ENCODE measurements at places on chromosomes 7 and 10. TPM values are rescaled to one million over a fixed set of nuclear protein-coding genes. Genes with fewer than 3 reads are reported as not detected.

DNA sequence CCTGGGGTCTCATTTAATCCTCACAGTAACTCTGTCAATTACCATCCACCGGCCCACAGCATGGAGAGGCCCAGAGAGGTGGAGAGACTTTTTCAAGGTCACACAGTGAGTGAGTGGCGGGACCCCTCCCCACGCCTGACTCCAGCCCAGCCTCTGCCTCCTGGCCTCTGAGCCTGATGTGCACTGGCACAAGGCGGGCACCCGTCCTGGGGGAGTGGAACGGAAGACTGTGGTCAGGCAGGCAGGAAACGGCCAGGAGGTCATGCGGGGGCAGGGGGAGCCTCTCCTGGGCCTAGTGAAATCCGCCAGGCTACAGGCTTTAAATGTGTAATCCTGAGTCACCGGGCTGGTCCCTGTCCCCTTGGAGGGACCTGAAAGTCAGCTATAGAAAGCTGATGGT is 32.2 kb downstream of the ZCCHC24 start:
- no peak for DNase-seq
- H3K4me1 ChIP-seq = peaks cover 3% of the 10 kb centered on the region
- H3K36me3 ChIP-seq = peaks cover 2% of the 10 kb centered on the region
- H3K27me3 ChIP-seq = no peaks in the 10 kb centered on the region
- H3K4me3 ChIP-seq = no peak overlapping the region

- no peaks in the 10 kb centered on the region for H3K36me3 ChIP-seq
- no peak for DNase-seq
- no peak overlapping the region for H3K27ac ChIP-seq
- H3K4me1 ChIP-seq = peaks cover 2% of the 10 kb centered on the region
- H3K4me3 ChIP-seq = no peak overlapping the region
These were observed 7.4 kb downstream of the CREB5 start for GRCh38 chr7:28419716-28420115.

- H3K4me3 ChIP-seq = no peak overlapping the region
- no peaks in the 10 kb centered on the region for H3K27me3 ChIP-seq
- no peak for DNase-seq
- no peaks in the 10 kb centered on the region for H3K36me3 ChIP-seq
- H3K27ac ChIP-seq = peak overlapping the region; percentile 11
These were observed 156.3 kb downstream of the DIP2C start for GRCh38 chr10:533186-533585.

DNA sequence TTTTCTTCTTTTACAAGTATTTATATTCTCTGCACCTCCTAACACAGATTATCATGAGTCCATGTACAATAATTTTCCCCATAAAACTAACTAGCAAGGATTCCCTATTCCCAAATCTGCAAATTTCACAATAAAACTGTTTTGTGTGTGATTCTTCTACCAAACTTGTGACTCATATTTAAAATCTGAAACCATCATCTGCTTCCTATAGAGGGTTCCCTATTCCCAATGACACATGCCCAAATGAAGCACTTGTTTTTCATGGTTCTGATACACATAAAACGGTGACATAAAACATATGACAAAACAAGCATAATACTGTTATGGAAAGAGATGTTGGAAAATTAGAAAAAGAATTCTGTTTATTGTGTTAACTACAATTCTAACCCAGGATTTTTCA is 657.6 kb downstream of the PARD3 start:
- no peak for DNase-seq
- no peaks in the 10 kb centered on the region for H3K27me3 ChIP-seq
- peaks cover 22% of the 10 kb centered on the region for H3K4me1 ChIP-seq
- no peak overlapping the region for H3K4me3 ChIP-seq
- H3K36me3 ChIP-seq = peaks cover 9% of the 10 kb centered on the region
- peak overlapping the region; percentile 41 for H3K27ac ChIP-seq

GRCh38 chr7:9488555-9488954 is 1055.1 kb downstream of the NXPH1 start:
- H3K27me3 ChIP-seq = no peaks in the 10 kb centered on the region
- no peak for DNase-seq
- H3K4me3 ChIP-seq = no peak overlapping the region
- H3K4me1 ChIP-seq = no peaks in the 10 kb centered on the region
- no peaks in the 10 kb centered on the region for H3K36me3 ChIP-seq
- no peak overlapping the region for H3K27ac ChIP-seq

- H3K4me3 ChIP-seq = no peak within 1 kb of the TSS
- peaks cover 6% of the 10 kb centered on the region for H3K27me3 ChIP-seq
- DNase-seq = no peak
- H3K4me1 ChIP-seq = no peaks in the 10 kb centered on the region
- H3K27ac ChIP-seq = no peak within 1 kb of the TSS
These were observed at the start of gene OR6B1 for GRCh38 chr7:144000020-144000419. Gene OR6B1 (plus strand): TSS chr7:144000320. CDS start chr7:144003997, 3,677 bp downstream.

DNA sequence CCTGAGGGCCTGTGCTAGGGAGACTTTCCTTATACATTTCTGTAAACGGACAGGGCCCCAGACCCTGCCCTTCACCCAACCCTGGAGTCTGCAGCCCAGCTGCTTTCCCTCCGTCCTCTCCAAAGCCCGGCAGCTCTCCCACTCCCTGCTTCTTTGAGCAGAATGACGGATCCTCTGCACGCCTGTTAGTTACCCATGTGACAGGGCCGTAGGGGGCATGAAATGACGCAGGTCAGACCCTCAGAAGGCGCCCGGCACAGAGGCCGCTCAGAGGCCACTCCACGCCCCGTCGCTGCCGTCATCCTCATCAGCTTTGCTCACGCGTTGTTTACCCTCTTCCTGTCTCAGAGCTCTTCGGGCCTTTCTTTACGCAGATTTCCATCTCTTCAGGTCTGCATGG is 60.2 kb upstream of the MKRN1 start:
- H3K27ac ChIP-seq = peak overlapping the region; percentile 86
- H3K4me3 ChIP-seq = no peak overlapping the region
- H3K4me1 ChIP-seq = peaks cover 51% of the 10 kb centered on the region
- H3K36me3 ChIP-seq = peaks cover 9% of the 10 kb centered on the region
- DNase-seq = no peak
- H3K27me3 ChIP-seq = no peaks in the 10 kb centered on the region

- H3K4me1 ChIP-seq = peaks cover 74% of the 10 kb centered on the region
- peak overlapping the region; percentile 96 for H3K4me3 ChIP-seq
- H3K27ac ChIP-seq = peak overlapping the region; percentile 82
- H3K27me3 ChIP-seq = peaks cover 34% of the 10 kb centered on the region
- no peak for DNase-seq
- no peaks in the 10 kb centered on the region for H3K36me3 ChIP-seq
These were observed 3.2 kb downstream of the CYP26A1 start for GRCh38 chr10:93076871-93077270.

- H3K27ac ChIP-seq = peak overlapping the region; percentile 91
- H3K36me3 ChIP-seq = no peaks in the 10 kb centered on the region
- H3K27me3 ChIP-seq = no peaks in the 10 kb centered on the region
- H3K4me3 ChIP-seq = peak overlapping the region; percentile 20
- DNase-seq = no peak
- H3K4me1 ChIP-seq = peaks cover 80% of the 10 kb centered on the region
These were observed 7.2 kb downstream of the CPA2 start for GRCh38 chr7:130273933-130274255.

DNA sequence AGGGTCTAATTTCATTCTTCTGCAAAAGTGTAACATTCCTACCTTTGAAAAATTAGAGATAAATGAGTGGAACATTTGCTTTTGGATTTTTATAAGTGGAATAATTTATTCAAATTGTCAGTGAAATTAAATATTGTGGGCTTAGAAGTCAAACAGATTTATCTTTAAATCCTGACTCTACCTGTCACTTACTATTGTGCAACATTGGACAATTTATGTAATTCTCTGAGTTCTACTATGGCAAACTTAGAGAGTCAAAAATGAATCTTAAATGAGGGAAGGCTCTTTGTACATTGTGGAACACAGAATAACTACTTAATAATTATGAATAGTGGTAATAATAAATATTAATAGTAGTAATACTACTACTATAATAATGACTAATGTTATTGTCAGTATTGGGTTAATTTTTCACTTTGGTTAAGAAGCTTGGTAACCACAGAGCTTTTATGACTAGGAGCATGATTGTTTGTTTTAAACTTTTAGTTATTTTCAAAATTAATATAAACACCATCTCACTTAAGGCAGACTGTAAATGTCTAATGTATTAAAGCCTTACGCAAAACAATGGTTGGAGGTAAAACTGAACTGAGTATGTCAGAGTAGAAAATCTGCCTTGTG is 70.0 kb downstream of the PRKG1 start:
- peaks cover 4% of the 10 kb centered on the region for H3K4me1 ChIP-seq
- no peaks in the 10 kb centered on the region for H3K27me3 ChIP-seq
- DNase-seq = no peak
- H3K36me3 ChIP-seq = no peaks in the 10 kb centered on the region
- no peak overlapping the region for H3K4me3 ChIP-seq
- no peak overlapping the region for H3K27ac ChIP-seq

DNA sequence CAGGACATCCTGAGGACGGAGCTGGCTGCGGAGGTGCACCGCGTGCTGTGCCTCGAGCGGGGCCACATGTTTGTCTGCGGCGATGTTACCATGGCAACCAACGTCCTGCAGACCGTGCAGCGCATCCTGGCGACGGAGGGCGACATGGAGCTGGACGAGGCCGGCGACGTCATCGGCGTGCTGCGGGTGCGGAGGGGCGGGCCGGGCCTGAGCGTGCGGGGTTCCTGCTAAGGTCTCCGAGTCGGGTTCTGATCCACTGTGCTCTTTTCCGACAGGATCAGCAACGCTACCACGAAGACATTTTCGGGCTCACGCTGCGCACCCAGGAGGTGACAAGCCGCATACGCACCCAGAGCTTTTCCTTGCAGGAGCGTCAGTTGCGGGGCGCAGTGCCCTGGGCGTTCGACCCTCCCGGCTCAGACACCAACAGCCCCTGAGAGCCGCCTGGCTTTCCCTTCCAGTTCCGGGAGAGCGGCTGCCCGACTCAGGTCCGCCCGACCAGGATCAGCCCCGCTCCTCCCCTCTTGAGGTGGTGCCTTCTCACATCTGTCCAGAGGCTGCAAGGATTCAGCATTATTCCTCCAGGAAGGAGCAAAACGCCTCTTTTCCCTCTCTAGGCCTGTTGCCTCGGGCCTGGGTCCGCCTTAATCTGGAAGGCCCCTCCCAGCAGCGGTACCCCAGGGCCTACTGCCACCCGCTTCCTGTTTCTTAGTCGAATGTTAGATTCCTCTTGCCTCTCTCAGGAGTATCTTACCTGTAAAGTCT is 10.4 kb downstream of the ATG9B start:
- no peak overlapping the region for H3K27ac ChIP-seq
- DNase-seq = peak; percentile 66
- peaks cover 6% of the 10 kb centered on the region for H3K36me3 ChIP-seq
- peaks cover 32% of the 10 kb centered on the region for H3K4me1 ChIP-seq
- peaks cover 45% of the 10 kb centered on the region for H3K27me3 ChIP-seq
- peak overlapping the region; percentile 43 for H3K4me3 ChIP-seq

DNA sequence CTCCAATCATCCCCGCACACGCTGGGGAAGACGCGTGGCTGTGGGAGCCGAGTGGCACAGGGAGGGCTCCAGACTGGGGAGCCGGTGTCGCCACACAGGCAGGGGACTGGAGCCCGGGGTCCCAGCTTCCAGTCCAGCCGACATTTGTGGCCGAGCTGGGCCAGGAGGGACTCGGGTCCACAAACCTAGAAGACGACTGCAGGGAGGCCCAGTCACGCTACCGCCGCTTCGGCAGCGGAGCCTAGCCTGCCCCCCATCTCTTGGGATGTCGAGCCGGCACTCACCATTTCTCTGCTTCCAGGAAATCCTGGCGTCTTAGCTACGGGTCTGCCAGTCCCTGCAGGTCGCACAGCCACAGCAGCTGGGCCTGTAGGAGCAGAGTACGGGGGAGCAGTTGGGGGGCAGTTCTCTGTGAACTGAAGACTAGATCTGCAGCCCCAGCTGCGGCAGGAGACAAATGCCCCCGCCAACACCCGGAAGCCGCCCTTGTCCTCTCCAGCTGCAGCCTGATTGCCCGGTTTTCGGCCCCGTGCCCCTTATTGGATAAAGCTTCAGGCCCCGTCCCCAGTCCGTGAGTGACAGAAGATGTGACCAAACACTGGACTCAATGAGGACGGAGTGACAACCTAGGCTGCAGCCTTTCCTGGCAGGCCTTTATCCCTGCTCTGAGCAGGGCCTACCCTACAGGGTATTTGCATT is 270.7 kb downstream of the ZNF33B start:
- H3K4me3 ChIP-seq = no peak overlapping the region
- H3K27ac ChIP-seq = no peak overlapping the region
- no peaks in the 10 kb centered on the region for H3K4me1 ChIP-seq
- H3K36me3 ChIP-seq = no peaks in the 10 kb centered on the region
- DNase-seq = no peak

- H3K4me1 ChIP-seq = peaks cover 5% of the 10 kb centered on the region
- DNase-seq = no peak
- no peak overlapping the region for H3K27ac ChIP-seq
- H3K4me3 ChIP-seq = no peak overlapping the region
- H3K36me3 ChIP-seq = peaks cover 3% of the 10 kb centered on the region
- no peaks in the 10 kb centered on the region for H3K27me3 ChIP-seq
These were observed 10.0 kb downstream of the DNAJC1 start for GRCh38 chr10:21993360-21994001.

- no peaks in the 10 kb centered on the region for H3K27me3 ChIP-seq
- H3K27ac ChIP-seq = no peak overlapping the region
- H3K36me3 ChIP-seq = no peaks in the 10 kb centered on the region
- DNase-seq = no peak
These were observed 21.0 kb upstream of the LRRC17 start for GRCh38 chr7:102891693-102892261.

DNA sequence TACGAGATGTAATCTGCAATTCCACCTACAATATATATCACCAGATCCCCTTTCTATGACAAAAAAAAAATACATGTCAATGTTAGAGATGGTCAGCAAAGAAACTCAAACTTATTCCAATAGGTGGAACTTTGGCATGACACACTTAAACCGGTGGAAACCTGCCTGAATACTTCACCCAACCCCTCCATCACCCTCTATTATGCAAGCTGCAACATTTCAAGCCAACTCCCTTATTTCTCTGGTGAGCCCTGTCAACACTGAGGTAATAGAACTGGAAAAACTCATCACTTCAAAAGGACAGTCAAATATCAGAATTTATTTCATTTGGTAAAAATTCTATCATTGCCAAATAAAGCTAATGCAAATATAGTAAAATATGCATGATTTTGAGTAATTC is 3.6 kb downstream of the ZNF438 start:
- no peak overlapping the region for H3K27ac ChIP-seq
- H3K36me3 ChIP-seq = no peaks in the 10 kb centered on the region
- peaks cover 16% of the 10 kb centered on the region for H3K4me1 ChIP-seq
- H3K27me3 ChIP-seq = no peaks in the 10 kb centered on the region
- no peak for DNase-seq
- H3K4me3 ChIP-seq = no peak overlapping the region

ASAH2 gene
- 8.3 TPM for total RNA-seq

ITGB8 gene
- total RNA-seq = 15.6 TPM

TRIM50 gene
- not detected for total RNA-seq

C10orf53 gene
- not detected for total RNA-seq
